Activated CD8-positive, alpha-beta memory T cell treated with anti-CD3 and anti-CD28 coated beads, Interleukin-2, amount 10 ng/mL, durations not matched to agents 7 days and 5 days (primary cell): ENCODE measurements at places on chromosomes 7 and 10. TPM values are rescaled to one million over a fixed set of nuclear protein-coding genes. Genes with fewer than 3 reads are reported as not detected.

IL2RA gene
- 832 TPM for total RNA-seq

RRP12 gene
- 38.1 TPM for total RNA-seq

PHYH gene
- 14.4 TPM for total RNA-seq

DNA sequence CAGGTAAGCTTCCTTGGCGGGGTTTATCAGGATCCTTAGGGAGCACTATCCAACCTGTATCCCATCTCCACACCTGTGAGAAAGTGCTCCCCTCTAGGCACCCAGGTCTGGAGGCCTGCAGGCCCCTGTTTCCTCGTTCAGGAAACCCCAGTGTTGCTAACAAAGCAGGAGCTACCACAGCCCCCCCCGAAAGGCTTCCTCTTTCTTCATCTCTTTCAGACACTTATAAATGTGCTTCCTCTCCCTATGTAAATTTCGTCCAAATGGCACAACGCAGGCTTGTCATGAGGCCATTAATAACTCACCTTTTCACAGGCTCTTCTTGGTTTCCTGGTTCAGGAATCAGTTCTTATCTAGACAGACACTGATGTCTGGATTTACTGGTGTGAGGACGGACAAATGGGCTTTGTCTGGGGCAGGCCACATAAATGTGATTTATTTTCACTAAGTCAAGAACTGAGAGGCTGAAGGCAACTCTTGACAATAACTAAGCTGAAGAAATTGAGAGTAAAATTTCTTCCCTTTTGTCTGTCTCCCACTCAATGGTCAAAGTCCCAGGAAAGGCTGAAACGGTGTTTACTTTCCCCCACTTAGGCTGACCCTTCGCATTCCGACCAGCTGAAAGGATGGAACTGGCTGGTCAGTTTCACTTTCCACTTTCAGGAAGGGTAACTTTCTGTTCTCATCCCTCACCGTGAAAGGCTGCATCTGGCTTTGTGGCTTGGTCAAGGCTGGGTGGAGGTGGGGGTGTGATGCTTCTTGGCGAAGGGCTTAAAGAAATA, 46.8 kb downstream of the PIK3AP1 start:
- no peak for DNase-seq

GRCh38 chr10:114115661-114116445, 58.1 kb downstream of the CCDC186 start:
- no peak for DNase-seq

DNA sequence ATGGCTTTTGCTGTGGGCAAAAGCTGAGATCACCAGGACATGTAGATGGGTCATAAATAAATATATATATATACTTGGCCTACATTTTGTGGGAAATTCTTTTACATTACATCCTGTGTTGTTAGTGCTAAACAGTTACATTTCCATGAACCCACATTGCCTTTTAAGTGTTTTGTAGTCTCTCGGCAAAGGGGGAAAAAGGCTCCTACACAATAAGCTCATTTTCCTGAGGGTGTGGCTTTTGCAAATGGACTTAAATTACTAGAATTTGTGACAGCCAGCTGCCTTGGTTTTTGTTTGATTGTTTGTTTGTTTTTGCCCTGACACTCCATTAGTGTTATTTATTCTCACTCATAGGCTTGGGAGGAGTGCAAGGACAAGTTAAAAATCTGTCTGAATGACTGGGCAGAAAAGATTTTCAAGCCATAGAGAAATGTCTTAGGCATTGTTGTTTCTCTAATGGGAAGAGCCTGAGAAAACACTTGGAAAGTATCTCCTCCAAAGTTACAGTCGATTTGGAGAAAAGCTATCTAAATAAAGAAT, 128.8 kb downstream of the DGKB start:
- no peak for DNase-seq

DNA sequence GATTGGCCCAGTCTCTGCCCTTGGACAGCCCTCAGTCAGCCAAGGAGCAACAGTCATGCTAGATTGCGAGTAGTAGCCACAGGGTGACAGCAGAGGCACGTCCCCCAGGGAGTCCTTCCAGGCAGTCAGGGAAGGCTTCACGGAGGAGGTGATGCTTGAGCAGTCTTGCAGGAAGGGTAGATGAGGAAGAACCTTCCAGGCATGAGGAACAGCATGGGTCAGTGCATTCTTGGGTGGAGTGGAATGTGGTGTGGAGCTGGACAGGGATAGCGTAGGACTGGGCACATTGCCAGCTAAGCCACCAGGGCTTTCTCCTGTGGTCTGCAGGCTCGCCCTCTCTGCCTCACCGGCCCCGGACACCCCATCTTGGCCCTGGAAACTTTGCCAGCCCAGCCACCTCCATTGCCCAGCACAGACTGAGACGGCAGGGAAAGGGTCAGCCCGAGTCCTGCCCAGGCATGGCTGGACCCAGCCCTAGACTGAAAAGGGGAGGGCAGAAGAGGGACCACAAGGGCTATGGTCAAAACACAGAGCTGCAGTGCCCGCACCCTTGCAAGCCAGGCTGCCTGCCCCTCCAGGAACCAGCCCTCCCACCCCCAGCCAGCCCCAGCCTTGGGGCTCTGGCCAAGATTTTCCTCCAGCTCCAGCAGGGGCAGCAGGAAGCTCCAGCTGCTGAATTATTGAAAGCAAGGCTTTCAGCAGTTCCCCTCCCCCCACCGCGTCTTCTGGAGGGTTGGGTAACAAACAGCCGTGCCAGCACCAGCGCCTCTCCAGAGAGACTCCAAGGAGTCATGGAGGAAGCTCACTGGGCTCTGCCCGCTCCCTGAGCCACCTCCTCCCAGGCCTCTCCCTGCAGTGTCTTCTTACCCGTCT, 18.7 kb downstream of the SRRM3 start:
- no peak for DNase-seq

DNA sequence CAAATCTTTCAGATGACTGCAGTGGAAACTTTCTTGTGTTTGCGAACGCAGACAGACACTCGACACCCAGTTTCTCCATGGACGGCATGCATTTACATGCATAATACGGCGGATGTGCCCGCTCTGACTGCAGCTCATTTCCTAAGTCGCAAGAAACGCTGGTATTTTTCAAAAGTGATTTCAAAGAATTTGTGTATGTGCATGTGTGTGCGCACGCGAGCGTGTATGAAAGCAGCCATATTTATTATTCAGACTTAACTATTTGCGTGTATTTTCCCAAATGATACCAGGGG, 436.5 kb upstream of the MGMT start:
- DNase-seq: no peak

DNA sequence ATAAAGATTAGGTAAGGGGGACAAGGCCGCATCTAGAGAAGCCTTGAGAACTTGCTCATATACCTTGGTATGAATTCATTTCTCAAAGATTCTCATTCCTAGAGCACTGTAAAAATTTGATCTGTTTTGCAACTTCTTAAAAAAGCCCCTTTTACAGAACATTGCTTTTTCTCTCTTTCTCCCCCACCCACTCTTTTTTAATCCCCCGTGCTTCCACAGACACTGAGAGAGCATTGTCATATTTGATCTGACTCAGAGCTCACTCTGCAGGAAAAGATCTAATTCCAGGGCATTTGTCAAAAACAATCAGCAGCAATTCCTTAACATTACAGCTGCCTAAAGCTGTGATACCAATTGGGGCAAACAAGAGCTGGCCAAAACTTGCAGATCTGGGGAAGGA, 92.0 kb downstream of the ARHGAP22 start:
- DNase-seq: no peak

- no peak for DNase-seq
These were observed 264.0 kb downstream of the TCERG1L start for GRCh38 chr10:131047501-131047900.
